Kidney (tissue), 22 donors: ENCODE measurements at places on chromosomes 1 and 21. TPM values are rescaled to one million over a fixed set of nuclear protein-coding genes. Genes with fewer than 3 reads are reported as not detected.

Gene LCE2B
- total RNA-seq, result not detected

Gene BATF3
- total RNA-seq, result 6.5 TPM

Gene RNF186
- total RNA-seq, result 2.7 TPM

Gene TSSK3
- 4.3 TPM for total RNA-seq

Gene CASZ1
- total RNA-seq, result 33.0 TPM

Gene SPRR3
- total RNA-seq, result not detected

GRCh38 chr1:154191990-154192461 is at the start of gene TPM3:
TSS of gene TPM3 (minus strand) at chr1:154192100. CDS start at chr1:154192018, 82 bp downstream.
- H3K27ac ChIP-seq, result no peak within 1 kb of the TSS
- H3K4me3 ChIP-seq, result no peak within 1 kb of the TSS
- H3K4me1 ChIP-seq, result no peaks in the 10 kb centered on the region
- no peaks in the 10 kb centered on the region for H3K27me3 ChIP-seq
- DNase-seq, result no peak

DNA sequence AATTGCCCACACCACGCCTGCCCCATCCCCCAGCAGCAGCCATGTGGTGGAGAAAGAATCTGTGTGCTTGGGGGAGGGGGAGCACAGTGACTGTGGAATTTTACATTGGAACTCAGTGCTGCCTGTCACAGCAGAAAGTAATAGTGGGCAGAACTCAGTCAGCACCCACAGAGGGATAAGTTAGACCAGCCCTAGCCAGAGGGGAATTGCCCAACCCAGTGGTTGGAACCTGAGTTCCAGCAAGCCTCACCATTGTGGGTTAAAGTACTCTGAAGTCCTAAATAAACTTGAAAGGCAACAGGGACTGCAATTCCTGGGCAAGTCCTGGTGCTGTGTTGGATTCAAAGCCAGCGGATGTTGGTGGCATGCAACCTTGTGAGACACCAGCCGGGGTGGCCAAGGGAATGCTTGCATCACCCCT is 88.8 kb downstream of the MRPL39 start:
- no peaks in the 10 kb centered on the region for H3K4me1 ChIP-seq
- no peak overlapping the region for H3K27ac ChIP-seq
- no peak overlapping the region for H3K4me3 ChIP-seq
- H3K27me3 ChIP-seq, result no peaks in the 10 kb centered on the region

GRCh38 chr1:198629610-198630009 is 9.2 kb upstream of the PTPRC start:
- no peak overlapping the region for H3K4me3 ChIP-seq
- H3K27me3 ChIP-seq, result no peaks in the 10 kb centered on the region
- no peak for DNase-seq

DNA sequence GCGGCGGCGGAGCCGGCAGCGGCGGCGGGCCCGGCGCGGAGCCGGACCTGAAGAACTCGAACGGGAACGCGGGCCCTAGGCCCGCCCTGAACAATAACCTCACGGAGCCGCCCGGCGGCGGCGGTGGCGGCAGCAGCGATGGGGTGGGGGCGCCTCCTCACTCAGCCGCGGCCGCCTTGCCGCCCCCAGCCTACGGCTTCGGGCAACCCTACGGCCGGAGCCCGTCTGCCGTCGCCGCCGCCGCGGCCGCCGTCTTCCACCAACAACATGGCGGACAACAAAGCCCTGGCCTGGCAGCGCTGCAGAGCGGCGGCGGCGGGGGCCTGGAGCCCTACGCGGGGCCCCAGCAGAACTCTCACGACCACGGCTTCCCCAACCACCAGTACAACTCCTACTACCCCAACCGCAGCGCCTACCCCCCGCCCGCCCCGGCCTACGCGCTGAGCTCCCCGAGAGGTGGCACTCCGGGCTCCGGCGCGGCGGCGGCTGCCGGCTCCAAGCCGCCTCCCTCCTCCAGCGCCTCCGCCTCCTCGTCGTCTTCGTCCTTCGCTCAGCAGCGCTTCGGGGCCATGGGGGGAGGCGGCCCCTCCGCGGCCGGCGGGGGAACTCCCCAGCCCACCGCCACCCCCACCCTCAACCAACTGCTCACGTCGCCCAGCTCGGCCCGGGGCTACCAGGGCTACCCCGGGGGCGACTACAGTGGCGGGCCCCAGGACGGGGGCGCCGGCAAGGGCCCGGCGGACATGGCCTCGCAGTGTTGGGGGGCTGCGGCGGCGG is 1.0 kb downstream of the ARID1A start:
- peak overlapping the region; percentile 13 for H3K4me3 ChIP-seq
- peak overlapping the region; percentile 90 for H3K27ac ChIP-seq
- H3K36me3 ChIP-seq, result no peaks in the 10 kb centered on the region
- H3K27me3 ChIP-seq, result no peaks in the 10 kb centered on the region

DNA sequence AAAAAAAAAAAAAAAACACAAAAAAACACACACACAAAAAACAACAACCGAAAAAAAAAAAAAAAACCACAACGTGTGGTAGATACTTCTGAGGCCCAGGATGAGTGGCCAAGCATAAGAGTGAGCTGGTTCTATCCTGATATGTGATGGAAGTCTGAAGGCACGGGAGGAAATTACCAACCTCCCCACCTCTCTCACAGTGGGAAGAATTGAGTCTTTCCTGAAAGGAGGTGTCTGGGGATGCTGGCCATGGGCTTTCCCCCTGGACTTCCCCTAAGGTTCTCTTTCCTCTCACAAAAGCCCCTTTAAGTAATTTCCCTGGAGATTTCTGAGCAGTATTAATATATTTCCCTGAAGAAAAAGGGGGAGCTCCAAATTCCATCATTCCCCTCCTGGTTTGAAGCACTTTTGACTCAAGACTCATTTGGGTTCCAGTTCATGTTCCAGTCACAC is 5.2 kb downstream of the TMCC2 start:
- DNase-seq, result no peak
- H3K4me1 ChIP-seq, result no peaks in the 10 kb centered on the region
- no peak overlapping the region for H3K4me3 ChIP-seq

GRCh38 chr1:16166117-16166516 is 10.2 kb upstream of the EPHA2 start:
- H3K4me3 ChIP-seq, result no peak overlapping the region
- no peaks in the 10 kb centered on the region for H3K36me3 ChIP-seq
- no peaks in the 10 kb centered on the region for H3K4me1 ChIP-seq
- DNase-seq, result no peak
- H3K27me3 ChIP-seq, result no peaks in the 10 kb centered on the region

- no peaks in the 10 kb centered on the region for H3K36me3 ChIP-seq
- no peak overlapping the region for H3K27ac ChIP-seq
- H3K27me3 ChIP-seq, result no peaks in the 10 kb centered on the region
- no peak overlapping the region for H3K4me3 ChIP-seq
- H3K4me1 ChIP-seq, result no peaks in the 10 kb centered on the region
- DNase-seq, result no peak
Observed at GRCh38 chr1:53394306-53394705, 64.9 kb upstream of the DMRTB1 start.

- H3K36me3 ChIP-seq, result no peaks in the 10 kb centered on the region
Observed at GRCh38 chr1:30172299-30172694, 551.1 kb downstream of the MATN1 start.

DNA sequence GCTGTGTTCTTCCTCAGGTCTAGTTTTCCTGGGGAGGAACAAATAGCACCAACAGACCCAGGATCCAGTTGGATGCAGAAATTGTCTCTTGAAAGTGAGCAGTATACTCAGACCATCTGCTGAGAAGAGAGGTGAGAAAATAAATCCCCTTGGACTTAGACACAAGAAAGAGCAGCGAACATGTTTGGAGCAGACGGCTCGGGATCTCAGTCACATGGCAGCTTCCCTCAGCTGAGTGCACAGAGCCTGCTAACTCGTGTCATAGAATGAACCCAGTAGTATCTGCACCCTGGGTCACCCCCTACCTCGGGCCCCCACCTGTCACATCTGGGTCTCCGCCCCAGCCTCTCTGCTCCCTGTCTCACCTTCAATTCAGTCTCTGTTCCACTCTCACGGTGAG is 115.6 kb downstream of the CCDC185 start:
- H3K4me3 ChIP-seq, result no peak overlapping the region
- no peaks in the 10 kb centered on the region for H3K4me1 ChIP-seq
- no peaks in the 10 kb centered on the region for H3K27me3 ChIP-seq
- no peak for DNase-seq

GRCh38 chr1:110872366-110872744 is 593 bp upstream of the CD53 start:
- no peaks in the 10 kb centered on the region for H3K36me3 ChIP-seq
- H3K27me3 ChIP-seq, result no peaks in the 10 kb centered on the region
- no peak overlapping the region for H3K27ac ChIP-seq
- H3K4me3 ChIP-seq, result no peak overlapping the region
- no peak for DNase-seq

DNA sequence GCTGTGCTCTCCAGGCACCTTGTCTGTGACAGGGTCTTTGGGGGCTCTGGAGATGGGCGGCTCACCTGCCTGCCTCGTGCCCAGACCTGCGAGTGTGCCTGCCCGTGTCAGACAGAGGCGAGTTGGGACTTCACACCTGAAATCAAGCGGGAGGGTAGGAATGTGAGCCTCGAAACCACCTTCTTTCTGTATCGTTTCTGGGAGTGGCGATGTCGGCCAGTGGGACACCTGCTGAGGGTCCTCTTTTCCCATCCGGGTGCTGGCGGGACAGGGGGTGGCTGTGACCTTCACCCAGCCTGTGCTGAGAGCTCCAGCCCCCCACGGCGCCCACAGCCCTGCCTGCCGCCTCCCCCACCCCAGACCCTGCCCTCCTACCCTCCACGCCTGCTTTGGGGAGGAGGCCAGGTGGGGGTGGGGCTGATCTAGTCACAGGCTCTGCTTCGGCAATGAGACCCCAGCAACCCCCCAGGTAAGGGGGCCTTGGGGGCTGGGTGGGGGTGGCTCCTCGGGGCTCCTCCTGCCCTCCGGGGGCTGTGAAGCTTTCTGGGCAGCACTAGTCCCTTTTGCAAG is 15.6 kb upstream of the FAAP20 start:
- no peaks in the 10 kb centered on the region for H3K27me3 ChIP-seq

DNA sequence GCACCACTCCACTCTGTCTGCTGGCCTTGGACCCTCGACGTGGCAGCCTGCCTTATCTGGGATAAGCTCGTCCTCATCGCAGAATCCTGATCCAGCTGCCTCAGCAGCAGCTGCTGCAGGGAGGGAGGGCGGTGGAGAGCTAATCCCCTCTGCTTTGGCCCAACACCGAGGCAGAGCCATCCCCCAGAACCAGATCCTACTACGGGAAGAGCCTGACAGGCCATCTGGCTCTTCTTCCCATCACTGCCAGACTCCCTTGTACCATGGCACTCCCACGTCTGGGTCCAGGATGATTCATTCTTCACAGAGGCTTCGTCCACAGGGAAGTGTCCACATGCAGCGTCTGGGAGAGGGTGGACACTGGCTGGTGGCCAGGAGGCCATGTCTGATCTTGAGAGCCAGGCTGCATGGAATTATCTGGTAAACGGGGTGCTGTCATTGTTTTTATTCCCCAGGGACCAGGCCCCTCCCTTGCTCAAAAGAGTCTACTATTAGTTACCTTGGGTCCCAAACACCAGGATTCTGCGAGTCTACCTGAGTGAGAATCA is 14.6 kb upstream of the PKP1 start:
- DNase-seq, result peak; percentile 69
- no peaks in the 10 kb centered on the region for H3K4me1 ChIP-seq
- H3K36me3 ChIP-seq, result no peaks in the 10 kb centered on the region
- H3K27me3 ChIP-seq, result no peaks in the 10 kb centered on the region
- H3K27ac ChIP-seq, result no peak overlapping the region

GRCh38 chr1:182580736-182581135 is 8.3 kb downstream of the RNASEL start:
- DNase-seq, result no peak
- H3K27ac ChIP-seq, result no peak overlapping the region

GRCh38 chr1:31370565-31370964 is 2.3 kb downstream of the FABP3 start:
- no peaks in the 10 kb centered on the region for H3K27me3 ChIP-seq
- H3K4me3 ChIP-seq, result peak overlapping the region; percentile 58
- H3K27ac ChIP-seq, result peak overlapping the region; percentile 98
- peaks cover 20% of the 10 kb centered on the region for H3K36me3 ChIP-seq

- no peak overlapping the region for H3K27ac ChIP-seq
- no peaks in the 10 kb centered on the region for H3K27me3 ChIP-seq
- no peak overlapping the region for H3K4me3 ChIP-seq
Observed at GRCh38 chr1:9759939-9760338, 63.8 kb downstream of the CLSTN1 start.

- DNase-seq, result no peak
- no peak overlapping the region for H3K27ac ChIP-seq
- no peaks in the 10 kb centered on the region for H3K4me1 ChIP-seq
- no peak overlapping the region for H3K4me3 ChIP-seq
- no peaks in the 10 kb centered on the region for H3K36me3 ChIP-seq
Observed at GRCh38 chr1:225156254-225156653, 226.8 kb downstream of the DNAH14 start.

GRCh38 chr1:94676686-94677085 is 135.1 kb upstream of the F3 start:
- no peak overlapping the region for H3K27ac ChIP-seq
- DNase-seq, result no peak
- no peaks in the 10 kb centered on the region for H3K4me1 ChIP-seq

DNA sequence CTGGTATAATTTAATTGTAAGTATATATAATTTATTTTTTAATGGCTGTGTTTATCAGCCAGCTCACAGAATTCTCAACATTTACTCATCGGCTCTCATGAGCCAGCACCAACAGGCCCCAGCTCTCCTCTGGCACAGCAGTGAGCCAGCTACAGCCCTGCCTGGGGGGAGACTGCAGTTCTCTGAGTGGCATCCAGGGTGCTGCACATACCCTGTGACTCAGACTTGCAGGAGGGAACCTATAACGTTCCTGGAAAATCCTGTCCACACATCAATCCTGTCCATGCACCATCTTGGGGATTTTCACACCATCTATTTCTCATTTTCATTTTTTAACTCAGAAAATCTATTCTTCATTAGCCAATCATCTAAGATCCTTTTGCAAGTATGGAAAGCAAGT is 36.5 kb downstream of the FHAD1 start:
- H3K4me3 ChIP-seq, result no peak overlapping the region
- H3K36me3 ChIP-seq, result no peaks in the 10 kb centered on the region
- peak; percentile 55 for DNase-seq
- H3K4me1 ChIP-seq, result no peaks in the 10 kb centered on the region
- H3K27ac ChIP-seq, result no peak overlapping the region

GRCh38 chr1:203518541-203518940 is 24.6 kb downstream of the OPTC start:
- H3K27me3 ChIP-seq, result no peaks in the 10 kb centered on the region
- no peak overlapping the region for H3K4me3 ChIP-seq
- H3K27ac ChIP-seq, result no peak overlapping the region
- no peaks in the 10 kb centered on the region for H3K36me3 ChIP-seq

DNA sequence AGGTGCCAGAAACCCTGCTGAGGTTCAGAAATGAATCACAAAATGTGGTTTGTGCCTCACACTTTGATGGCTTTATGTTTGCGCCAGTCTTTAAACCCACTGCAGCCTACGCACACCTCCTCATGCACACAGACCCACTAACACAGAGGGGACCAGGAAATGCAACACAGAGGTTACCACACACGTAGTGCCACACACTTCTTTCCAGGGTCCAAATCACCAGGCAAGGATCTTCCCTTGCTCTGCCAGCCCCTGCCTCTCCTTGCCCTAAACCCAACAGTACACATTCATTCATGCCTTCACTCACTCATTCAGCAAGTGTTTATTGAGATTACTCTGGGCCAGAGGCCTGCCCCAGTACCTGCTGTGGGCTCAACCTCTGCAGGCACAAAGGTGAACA is 17.5 kb downstream of the MAB21L3 start:
- H3K27me3 ChIP-seq, result no peaks in the 10 kb centered on the region
- DNase-seq, result no peak
- no peak overlapping the region for H3K27ac ChIP-seq
- no peaks in the 10 kb centered on the region for H3K36me3 ChIP-seq
- peaks cover 5% of the 10 kb centered on the region for H3K4me1 ChIP-seq
